ENCODE measurements at places on chromosomes 12 and 14.

- no peak for DNase-seq
Observed at GRCh38 chr12:124901003-124901402, 13.4 kb downstream of the UBC start.

- DNase-seq, result no peak
Observed at GRCh38 chr14:105088812-105089745, 23.8 kb upstream of the GPR132 start.

DNA sequence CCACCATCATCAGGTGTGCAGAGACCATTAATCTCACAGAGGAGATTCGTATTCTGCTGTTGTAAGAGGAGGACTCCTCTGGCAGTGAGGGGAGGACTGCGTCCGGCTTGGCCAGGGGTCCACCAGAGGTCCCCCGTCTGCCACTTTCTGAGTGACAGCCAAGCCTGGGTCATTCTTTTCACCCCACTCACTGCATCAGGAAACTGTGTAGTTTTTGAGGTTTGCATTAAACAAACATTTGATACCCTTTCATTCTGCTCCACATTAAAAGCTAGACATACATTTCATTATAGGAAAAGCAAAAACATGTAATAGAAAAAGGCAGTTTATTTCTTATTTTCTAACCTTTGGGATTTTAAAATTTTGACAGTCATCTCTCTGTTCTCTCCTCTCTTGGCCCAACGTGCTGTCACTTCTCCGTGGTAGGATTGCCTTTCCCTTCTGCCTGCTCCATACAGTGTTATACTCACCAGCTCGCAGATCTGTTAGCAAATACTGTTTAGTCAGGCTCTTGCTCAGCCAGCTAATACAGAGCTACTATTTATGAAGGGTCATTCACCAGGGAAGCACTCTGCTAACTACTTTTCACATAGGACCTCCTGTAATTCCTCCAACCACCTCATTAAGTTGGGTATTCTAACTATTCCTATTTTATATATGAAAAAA, 99.3 kb downstream of the PELI2 start:
- no peak for DNase-seq

GRCh38 chr14:75821831-75822521, 159.8 kb downstream of the TGFB3 start:
- DNase-seq, result no peak

DNA sequence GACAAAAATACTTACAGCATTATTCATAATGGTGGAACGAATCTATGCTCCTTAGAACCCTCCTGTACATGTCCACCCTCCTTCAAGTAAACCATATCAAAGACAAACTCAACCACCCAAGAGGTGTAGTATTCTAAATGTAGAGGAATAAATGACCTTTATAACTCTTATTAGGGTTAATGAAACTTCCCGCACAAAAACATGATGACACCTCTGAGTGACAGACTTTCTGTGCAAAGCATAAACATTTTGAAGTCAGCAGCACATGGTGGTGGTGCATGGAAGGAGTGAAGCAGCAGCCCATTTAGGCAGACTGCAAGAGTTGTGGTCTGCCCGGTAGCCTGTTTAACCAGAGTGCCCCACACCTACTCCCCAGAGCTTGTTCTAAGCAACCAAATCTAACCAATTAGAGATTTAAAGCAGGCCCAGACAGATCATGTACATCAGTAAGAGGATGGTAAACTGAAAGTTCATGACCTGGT, 615 bp upstream of the ASB8 start:
- DNase-seq, result no peak

DNA sequence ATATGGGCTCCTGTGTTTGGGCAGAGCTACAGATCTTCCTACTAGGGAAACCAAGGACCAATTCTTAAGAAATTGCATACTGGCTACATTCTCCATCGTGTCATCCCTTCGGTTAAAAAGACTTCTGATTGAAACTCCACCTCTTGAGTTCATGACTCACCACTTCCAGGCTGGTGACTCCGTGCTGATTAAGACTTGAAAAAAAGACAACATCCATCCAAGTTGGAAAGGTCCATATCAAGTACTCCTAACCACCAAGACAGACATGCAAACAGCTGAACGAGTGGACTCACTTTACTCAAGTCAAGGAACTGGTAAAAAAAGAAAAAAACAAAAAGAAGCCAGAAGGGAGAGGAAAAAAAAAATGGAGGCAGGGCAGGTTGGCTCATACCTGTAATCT, 63.4 kb downstream of the APOBEC1 start:
- no peak for DNase-seq

GRCh38 chr14:96126783-96127271, 77.8 kb upstream of the BDKRB2 start:
- no peak for DNase-seq

DNA sequence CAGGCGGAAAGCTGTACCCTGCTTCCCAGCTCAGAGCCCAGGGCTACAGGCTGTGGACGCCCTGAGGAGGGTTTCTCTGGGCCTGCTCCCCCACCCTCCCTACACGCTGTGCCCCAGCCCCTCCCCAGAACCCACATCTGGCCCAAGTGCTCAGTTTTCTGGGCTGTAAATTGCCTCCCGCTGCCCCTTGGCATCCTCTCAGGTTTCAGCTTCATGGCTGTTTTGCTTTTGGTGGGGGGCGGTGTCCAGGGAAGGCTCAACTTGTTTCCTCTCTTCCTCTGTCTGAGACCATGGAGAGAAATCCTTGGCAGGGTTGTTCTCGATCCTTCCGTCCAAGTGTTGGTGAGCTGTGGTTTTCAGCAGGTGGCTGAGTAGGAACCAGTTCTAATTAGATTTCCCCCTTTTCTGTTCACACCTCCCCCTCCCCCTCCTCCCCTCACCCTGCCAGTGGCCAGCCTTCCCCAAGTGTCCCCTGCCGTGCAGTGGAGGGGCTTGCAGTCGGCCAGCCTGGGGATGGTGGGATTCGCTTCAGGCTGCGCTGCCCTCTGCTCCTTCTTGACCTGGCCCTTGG, 61.8 kb downstream of the TSPAN9 start:
- DNase-seq, result no peak

DNA sequence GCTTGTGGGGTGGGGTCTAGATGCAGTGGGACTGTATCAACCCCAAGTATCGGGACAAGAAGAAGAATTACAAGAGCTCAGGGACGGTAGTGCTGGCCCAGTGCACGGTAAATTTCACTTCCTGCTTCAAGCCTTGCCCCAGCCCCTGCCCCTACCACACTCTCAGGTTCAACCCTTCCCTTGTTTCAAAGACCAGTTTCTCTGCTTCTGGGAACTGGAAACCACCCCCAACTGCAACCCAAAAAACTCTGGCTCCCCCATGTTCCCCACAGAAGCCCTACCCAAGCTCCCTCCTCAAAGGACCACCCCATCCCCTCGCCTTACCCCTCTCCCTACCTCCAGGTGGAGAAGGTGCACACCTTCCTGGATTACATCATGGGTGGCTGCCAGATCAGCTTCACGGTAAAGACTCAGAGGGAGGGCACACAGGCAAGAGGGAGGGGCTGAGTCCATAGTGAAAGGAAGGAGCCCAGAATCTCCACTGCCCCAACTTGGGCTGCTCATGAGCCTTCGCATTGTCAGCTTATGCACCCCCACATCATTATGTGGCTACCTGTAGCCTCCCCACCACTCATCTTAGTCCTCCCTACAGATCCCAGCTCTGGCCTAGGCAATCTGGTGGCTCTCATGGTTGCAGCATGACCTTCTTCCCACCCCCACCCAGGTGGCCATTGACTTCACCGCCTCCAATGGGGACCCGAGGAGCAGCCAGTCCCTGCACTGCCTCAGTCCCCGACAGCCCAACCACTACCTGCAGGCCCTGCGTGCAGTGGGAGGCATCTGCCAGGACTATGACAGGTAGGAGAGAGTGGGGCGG, 4.3 kb downstream of the CPNE6 start:
- DNase-seq, result no peak

DNA sequence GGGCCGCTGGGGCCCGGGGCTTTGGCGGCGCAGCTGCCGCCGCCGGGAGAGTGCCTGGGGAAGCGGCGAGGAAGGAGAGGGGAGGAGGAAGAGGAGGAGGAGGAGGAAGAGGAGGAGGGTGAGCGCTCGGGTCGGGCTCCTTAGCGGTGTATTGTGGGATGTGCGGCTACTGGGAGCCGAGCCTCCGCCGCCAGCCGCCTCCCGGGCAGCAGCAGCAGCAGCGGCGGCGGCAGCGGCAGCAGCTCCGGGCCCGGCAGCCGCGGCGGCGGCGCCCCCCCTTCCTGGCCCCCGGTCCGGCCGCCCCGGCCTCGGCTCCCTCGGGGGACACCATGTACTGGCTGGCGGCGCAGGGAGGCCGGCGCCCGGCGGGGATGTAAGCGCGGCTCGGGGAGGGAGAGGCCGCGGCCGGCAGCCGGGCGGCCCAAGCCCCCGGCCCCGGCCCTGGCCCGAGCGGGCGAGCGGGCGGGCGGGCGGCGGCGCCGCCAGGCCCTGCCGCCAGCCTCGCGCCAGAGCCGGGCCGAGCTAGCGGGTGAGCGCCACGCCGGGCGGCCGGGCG, at the start of gene SETD1B:
SETD1B (plus strand) TSS at position 149 of the 556 bp plus-strand sequence. CDS start 729 bp downstream, outside the sequence.
- no peak for DNase-seq

GRCh38 chr14:76664790-76665189, 96.5 kb upstream of the VASH1 start:
- no peak for DNase-seq

- no peak for DNase-seq
Observed at GRCh38 chr12:65891219-65891618, 66.9 kb downstream of the HMGA2 start.

DNA sequence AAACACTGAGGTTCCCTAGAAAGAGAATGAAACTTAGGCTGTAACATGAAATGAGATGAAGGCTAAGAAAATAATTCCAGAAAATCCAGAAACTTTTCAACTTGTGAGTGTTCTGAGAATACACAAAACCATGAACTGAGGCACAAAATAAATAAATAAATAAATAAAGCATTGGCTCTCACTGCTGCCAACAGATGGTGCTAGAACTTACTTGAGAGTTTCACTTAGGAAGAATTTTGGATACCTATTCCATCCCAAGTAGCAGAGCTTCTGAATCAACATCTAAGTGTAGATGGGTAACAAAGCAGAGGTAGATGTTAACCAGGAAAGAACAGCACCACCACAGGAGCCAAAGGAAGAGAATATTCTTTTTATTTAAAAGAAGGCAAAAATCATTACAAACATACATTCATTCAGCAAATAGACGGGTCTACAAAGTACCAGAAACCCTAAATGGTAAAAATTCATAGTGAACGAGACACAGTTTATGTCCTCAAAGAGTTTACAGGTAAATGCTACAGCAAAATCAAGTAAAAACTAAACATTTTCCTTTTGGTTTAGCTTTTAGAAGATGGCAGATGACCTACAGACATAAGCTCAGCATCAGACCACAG, 16.7 kb downstream of the EPS8 start:
- DNase-seq, result no peak
